GM12865 (cell line): ENCODE measurements at places on chromosomes 7 and 10.

DNA sequence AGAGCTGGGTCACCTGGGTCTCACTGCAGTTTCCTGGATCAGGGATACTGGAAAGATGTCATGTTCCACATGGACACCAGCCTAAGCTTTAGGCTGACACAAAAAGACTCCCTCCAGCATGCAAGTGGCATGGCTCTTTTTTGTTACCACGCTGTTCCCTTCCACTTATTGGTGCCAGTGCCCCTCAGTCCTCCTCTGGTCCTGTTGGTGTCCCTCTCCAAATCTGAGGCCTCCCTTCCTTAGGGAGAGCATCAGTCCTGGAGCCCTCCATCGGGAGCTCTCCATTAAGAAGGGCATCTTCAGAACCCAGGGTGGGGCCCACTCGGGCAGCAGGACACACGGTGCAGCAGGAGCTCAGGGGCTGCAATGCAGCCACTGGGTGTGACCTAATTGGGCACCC is 76.1 kb upstream of the LRRC18 start:
- DNase-seq, result no peak

DNA sequence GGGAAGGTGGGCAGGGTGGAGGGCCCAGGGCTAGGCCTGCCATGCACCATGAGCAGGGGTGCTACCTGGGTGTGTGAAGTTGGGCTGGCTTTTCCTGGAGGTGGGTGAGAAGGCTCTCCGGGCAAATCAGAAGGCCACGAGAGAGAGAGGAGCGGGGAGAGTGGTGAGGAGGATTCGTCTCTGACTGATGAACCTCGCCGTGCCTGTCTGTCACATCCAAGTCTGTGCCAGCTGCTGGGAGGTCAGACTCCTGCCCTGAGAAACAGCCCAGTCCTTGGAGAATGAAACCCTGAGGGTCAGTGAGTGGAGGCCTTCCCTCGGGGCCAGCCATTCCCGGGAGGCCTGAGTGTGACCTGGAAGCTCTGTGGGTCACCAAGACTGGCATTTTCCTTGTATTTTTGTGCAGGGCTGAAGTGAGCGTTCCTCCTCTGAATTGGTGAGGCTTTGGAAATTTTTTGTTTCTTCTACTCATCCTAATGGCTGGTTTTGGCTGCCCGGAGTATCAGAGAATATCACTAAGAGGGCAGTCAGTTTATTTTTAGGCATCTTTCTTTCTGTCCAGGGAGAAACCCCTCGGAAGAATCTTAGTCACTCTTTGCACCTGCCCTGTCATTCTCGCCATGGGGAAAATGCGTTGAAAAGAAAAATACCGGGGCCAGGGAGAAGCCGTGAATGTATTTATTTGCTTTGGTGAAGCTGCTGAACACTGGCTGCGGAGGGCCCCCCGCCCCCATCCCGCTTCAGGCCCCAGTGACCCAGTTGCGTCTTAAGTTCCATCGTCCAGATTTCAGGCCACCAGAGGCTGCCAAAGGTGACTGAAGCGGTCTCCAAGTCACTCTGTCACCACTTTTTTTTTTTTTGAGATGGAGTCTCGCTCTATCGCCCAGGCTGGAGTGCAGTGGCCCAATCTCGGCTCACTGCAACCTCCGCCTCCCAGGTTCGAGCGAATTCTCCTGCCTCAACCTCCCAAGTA is 6.5 kb upstream of the AP5Z1 start:
- DNase-seq, result no peak

DNA sequence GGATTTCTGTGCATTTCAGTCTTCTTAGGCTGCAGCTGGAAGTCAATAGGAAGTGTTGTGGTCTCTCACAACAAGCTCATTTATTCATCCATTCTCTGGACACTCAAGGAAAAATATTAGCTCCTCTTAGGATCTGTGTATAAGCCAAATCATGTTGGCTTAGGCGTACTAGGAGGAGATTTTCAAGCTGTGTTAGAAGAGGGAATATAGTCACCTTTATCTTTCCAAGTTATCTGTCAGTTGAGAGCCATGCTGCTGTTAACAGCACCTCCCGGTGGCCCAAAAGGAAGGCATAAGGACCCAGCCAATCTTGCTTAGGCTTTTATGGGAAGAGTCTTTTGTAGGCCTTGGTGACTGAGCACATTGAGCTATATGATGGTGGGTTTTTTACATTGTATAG is 220.0 kb downstream of the LRMDA start:
- DNase-seq, result peak; percentile 20

GRCh38 chr7:7327423-7327822 is 145.1 kb downstream of the C1GALT1 start:
- DNase-seq, result no peak

- no peak for DNase-seq
Observed at GRCh38 chr10:110546499-110547110, 20.9 kb upstream of the SMC3 start.

DNA sequence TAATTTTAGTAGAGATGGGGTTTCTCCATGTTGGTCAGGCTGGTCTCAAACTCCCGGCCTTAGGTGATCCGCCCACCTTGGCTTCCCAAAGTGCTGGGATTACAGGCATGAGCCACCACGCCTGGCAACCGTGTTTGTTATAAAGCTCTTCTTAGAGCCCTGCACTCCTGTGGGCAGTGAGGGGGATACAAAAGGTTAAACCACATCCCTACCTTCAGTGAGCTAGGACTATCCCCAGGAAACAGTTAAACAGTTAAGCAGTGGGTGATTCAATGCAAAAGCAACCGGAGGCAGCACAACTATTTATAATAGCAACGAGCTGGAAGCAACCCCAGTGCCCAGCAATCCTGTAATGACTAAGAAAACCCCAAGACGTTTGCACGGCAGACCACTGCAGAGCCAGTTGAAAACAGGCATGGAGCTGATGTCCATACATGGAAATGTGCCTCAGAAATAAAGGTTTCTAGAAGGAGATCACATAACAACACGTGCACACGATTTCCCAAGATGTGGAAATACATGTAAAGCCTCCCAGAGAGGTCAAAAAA is 107.2 kb upstream of the LYZL2 start:
- DNase-seq, result peak; percentile 95

GRCh38 chr7:69775231-69775771 is 177.0 kb downstream of the AUTS2 start:
- DNase-seq, result no peak

- DNase-seq, result no peak
Observed at GRCh38 chr10:49257154-49257553, 41.8 kb upstream of the C10orf71 start.

- no peak for DNase-seq
Observed at GRCh38 chr7:27101957-27102580, 414 bp downstream of the HOXA2 start.

DNA sequence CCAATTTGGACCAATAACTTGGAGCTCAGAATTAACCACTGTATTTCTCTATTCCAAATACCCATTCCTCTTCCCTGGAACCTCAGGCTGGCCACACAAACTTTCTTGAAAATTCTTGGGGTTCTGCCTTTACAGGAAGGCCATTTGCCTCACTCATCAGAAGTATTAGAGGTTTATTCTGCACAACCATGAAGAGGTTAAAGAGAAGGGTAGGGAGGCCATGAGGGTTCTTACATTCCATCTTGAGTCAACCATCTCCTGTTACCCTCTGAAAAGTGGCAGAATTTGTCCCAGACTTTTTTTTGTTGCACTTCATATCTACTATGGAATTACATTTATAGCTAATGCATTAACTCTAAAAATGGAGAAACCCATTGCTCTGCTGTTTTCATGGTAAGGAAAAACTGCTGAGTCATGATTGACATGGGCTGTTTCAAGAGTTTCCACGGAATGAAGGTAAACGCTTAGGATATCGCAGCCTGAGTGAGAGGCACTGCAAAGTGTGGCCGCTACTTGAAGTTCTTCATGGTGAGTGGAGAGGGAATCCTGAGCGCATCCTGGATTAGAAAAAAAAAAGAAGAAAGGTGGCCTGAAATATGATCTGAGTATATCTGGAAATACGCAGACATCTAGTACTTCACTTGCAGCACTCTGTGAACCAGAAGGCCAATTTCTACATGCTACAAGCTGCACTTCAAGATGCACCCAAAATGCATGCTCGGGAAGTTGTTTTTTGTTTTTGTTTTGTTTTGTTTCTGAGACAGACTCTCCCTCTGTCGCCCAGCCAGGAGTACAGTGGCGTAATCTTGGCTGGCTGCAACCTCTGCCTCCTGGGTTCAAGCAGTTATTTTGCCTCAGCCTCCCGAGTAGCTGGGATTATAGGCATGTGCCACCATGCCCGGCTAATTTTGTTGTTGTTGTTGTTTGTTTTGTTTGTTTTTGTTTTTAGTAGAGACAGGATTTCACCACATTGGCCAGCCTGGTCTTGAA is 83.7 kb downstream of the KIAA1217 start:
- no peak for DNase-seq

- no peak for DNase-seq
Observed at GRCh38 chr10:71438761-71439160, 42.0 kb downstream of the CDH23 start.

DNA sequence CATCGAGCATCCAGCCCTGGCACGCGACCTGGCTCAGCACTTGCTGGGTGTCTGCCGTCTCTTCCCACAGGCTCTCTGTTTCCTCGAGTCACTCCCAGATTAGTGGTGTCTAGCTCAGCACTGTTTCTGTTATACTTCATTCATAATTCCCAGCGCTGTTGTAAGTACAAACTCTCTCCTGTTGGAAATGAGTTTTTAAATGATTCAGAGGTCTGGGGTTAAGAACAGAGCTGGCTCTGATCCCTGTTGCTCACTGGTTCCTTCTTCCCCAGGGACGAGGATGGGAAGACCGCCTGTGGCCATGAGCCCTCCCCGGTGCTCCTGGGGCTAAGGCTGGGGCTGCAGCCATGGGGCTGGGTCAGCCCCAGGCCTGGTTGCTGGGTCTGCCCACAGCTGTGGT is 17.3 kb upstream of the C10orf95 start:
- DNase-seq, result no peak

DNA sequence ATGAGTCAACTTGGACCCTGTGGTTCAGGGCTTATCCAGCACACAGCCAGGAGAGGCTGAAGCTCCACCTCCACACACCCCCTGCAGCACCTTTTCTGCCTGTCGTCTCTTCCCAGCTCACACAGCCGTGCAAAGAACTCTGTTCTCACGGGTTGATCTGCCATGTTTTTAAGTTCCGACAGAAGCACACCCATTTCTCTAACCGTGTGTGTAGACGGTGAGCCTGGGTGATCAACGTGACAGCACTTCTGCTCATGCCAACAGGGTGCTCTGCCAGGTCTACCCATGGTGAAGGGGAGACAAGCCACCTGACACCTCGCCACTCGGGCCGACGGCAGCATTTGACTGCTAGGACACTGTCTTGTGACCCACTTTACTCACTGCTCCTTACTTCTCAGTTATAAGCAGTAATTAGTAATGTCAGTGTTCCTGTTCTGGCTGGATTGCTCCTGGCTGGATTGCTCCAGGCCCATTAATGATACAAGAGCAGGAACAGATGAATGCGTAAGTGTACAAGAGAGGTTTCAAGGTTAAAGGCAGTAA is 90.5 kb downstream of the RNF216 start:
- DNase-seq, result peak; percentile 70

- DNase-seq, result no peak
Observed at GRCh38 chr7:74039337-74039736, 11.4 kb downstream of the ELN start.

- DNase-seq, result no peak
Observed at GRCh38 chr7:90689260-90689659, 93.1 kb downstream of the CDK14 start.

- DNase-seq, result no peak
Observed at GRCh38 chr7:92340016-92340415, 94.2 kb downstream of the ANKIB1 start.

DNA sequence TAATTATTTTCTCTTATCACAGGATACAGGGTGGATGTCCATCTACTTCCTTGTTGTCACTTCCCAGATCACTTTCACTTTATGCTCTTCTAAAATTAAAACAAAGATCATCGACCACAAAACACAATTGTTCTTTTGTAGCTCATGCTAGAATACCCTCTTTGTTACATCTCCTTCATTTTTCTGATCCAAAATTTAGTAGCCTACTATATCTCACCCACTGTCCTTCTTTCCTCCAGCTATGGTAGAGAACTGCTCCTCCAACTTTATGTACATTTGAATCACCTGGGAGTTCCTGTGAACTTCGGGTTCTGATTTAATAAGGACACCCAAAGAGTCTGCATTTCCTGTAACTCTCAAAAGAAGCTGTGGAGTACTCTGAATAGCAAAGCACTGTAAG is 1.2 kb upstream of the AHR start:
- no peak for DNase-seq

DNA sequence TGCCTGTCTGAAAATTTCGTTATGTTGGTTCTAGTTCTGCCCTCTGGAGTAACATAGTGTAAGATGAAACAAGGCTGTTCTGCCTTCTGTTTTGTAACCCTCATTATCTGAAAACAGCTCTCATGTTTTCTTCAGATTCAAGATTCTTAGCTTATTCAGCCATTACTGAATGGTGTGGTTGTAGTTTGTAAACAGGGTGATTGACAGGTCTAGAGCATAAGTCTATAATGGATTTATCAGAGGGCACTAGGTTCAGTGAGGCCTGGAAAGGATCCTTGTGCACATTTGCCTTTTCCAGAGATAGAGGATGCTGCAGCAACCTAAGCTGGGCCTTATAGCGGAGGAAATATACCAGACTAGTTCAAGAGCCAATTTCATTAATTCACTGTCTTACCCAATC is 6.1 kb downstream of the ZNF398 start:
- no peak for DNase-seq

DNA sequence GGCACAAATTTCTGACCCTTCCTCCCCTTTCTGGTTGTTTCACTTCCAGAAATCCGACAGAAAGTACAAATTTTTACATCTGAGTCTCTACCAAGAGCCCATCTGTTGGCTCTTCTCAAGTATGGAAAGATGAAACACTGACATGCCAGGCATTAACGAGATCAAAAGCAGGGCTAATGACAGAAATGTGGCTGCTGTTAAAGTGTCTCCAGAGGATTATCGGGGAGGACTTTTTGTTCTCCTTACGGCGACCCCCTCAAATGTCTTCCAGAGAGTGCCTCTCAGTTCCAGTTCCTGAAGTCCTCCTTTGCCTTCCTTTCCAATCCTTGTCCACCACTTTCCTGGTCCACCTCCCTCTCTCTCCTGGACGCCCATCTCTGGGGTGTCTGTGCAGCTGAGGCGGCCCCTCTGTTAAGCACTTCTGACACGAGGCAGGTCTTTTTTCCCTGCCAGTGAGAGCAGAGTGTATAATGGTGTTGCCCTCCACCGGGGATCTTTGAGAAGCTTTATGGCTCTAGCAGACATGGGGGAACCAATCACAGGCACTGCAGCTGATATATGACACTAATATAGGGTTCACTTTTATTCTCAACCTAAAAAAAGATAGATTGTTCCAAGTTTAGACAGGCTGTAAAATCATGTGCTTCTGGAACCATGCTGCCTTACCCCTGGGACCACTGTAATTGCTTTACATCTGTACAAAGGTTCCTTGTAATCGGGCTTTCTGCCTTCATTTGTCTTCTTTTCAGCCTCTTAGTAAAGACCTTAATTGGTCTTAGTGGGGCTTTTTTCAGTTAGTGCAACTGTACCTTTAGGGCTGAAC is 757.1 kb downstream of the AUTS2 start:
- no peak for DNase-seq

DNA sequence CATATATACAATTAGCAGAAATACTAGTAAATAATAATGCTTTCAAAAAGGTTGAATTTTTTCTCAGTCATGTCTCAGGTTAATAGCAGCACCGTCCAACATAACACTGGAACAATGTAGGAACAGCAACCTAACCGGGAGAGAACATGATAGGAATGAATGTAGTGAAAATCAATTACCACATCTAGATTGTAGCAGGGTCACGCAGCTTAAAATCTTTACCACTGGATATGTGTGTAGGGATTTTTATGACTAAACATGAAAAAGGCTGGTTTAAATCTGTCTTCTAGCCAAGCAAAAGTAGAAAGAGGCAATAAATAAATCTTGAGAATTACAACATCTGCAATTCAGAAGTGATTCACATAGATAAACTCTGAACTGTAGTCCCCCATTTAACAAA is 326.0 kb downstream of the DGKB start:
- DNase-seq, result no peak
